ENCODE measurements at places on chromosomes 11 and 22.

- DNase-seq = no peak
Observed at GRCh38 chr22:20866736-20867135, 7.9 kb downstream of the SNAP29 start.

DNA sequence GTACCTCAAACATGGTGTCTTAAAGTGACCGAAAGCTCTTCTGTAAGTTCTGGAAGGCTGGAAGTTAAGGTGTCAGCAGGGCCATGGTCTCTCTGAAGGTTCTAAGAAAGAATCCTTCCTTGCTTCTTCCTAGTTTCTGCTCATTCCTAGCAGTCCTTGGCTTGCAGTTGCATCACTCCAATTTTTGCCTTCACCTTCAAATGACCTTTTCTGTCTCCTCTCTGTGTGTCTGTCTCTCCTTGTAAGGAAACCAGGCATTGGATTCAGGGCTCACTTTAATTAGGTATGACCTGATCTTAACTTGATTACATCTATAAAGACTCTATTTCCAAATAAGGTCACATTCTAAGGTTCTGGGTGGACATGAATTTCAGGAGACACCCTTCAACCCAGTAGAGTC lies 8.7 kb downstream of the AASDHPPT start:
- DNase-seq = no peak

- DNase-seq = no peak
Observed at GRCh38 chr11:60984636-60985035, 13.2 kb downstream of the CD6 start.

GRCh38 chr11:67468456-67468758 lies 644 bp downstream of the TMEM134 start:
- DNase-seq = no peak

GRCh38 chr22:46626911-46627805 lies 7.0 kb downstream of the GRAMD4 start:
- no peak for DNase-seq

- DNase-seq = no peak
Observed at GRCh38 chr11:62103986-62104385, 19.8 kb upstream of the INCENP start.

Data from smooth muscle cell of the brain vasculature (primary cell).